ENCODE measurements at places on chromosomes 2 and 18.

- ATAC-seq, result no peak
These were observed 26.4 kb downstream of the KLHL23 start for GRCh38 chr2:169759987-169760386.

- ATAC-seq, result peak; percentile 42
These were observed 710.4 kb upstream of the PIK3C3 start for GRCh38 chr18:41244591-41245037.

DNA sequence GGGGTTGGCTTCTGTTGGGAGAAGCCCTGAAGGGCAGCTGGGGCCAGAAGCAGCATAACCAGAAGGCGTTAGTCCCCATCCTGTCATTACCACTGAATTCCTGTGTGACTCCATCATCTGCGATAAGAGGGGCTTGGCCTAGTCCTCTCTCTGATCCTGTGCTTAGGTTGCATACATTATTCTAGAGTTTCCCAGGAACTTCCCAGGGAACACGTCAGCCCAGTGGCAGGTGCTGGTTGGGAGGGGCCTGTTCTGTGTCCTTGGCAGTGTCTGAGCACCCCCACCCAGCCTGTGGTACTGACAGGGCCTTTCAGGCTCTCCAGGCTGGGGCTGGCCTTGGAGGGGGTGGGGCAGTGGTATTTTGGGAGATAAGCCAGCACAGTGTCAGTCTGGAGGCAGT is 4.5 kb upstream of the TOGARAM2 start:
- ATAC-seq, result no peak

GRCh38 chr2:154446324-154446723 is 252.2 kb upstream of the KCNJ3 start:
- no peak for ATAC-seq

DNA sequence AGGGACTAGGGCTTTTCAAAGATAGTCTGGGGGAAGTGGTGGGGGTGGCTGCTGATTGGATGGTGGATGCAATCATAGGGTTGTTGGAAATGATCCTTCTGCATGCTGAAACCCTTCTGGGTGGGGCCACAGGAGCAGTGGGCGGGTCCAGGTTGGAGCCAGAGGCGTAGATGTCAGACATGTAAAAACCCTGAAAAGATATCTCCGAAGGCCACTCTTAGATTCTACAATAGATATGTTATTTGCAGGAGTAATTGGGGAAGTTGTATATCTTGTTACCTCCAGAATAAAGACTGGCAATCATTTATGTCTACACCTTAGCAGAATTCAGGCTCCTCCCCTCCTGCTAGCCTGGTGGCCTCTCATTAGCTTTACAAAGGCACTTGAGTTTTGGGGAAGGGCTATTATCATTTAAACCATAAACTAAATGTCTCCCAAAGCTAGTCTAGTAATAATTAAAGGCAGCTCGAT is 8.2 kb upstream of the FAM98A start:
- ATAC-seq, result no peak

DNA sequence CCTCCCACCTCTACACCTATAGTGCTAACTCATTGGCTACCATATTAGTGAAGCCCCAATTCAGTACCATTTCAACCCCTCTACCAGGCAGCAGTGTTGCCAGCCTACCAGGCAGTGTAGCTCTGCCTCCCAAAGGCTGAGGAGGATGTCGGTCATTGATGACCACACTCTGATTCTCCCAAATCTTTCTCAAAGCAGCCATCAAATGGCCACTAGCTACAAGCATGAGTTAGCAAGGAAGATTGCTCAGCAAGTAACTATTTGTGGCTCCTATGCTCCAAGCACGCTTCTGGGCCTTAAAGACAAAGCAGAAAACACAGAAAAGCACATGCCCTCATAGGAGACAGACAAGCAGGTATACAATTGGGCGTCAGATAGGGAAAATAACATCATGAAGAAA is 42.7 kb upstream of the AFF3 start:
- no peak for ATAC-seq

DNA sequence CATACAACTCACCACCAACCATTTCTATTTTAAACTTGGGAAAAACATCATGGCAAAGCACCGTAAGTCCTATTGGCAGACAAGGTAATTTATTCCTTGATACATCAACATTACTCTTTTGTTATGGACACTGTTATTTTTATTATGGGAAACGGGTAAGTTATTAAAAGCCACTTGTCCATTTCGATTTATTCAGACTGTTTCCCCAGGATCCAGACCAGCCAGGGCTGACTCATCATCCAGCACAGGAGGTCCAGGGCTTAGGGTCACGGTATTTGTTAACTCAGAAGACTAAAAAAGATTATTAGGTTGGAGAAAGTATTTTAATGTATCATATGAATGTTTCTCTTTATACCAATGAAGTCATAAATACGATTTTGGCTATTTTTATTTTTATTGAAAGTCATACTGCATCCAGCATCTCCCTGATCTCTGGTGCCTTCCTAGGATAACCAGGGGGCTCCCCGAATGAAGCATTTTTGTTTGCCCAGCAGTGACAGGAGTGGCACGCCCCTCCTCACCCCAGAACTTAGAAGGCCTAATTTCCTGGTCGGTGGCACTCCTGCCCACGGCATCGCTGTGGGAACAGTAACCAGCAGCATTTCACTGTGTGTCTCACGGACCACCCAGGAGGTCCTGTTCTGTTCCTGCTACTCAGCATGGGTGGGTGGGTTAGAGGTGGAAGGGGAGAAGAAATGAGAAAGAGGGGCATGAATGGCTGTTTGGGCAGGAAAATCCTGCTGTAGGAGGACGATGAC is 446.1 kb downstream of the EIPR1 start:
- ATAC-seq, result peak; percentile 58

- peak; percentile 35 for ATAC-seq
These were observed 37.2 kb downstream of the CREG2 start for GRCh38 chr2:101349893-101350662.

- ATAC-seq, result no peak
These were observed 8.7 kb upstream of the TXNDC2 start for GRCh38 chr18:9876867-9877654.

- ATAC-seq, result no peak
These were observed 160.2 kb downstream of the FBXO15 start for GRCh38 chr18:73987247-73987980.

DNA sequence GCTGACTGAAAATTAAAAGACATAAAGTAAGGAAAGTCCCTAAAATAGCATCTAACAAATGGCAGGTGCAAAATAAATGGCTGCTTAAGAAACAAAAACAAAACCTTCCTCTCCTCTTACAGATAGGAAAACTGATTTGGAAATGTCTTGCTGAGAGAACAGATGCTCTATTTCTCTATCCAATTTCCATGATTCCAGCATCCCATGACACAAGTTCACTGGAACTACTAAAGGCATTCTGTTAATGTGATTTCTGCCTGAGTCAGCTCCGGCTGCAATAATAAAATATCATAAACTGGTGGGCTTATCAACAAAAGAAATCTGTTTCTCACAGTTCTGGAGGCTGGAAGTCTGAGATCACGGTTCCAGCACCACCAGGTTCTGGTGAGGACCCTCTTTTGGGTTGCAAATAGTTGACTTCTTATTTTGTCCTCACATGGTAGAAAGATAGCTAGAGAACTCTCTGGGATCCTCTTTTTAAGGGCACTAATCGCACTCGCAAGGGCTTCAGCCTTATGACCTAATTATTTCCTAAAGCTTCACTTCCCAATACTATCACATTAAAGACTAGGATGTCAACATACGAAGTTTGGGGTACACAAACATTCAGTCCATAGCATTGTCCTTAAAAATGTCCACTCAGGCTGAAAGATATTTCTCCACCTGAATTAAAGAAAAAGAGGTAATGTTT is 78.2 kb upstream of the GALNT3 start:
- no peak for ATAC-seq

DNA sequence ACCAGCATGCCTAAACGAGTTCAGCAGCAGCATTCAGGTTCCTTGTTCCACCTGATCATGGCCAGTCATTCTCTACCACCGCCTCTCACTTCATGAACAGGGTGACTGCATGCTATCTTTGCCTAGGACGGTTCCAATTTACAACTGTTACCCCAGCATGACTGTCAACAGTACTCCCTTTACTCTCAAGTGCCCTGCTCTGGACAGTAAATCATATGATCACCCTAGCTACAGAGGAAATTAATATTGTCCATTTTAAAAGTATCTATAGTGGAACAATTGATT is 25.7 kb downstream of the MGAT4A start:
- ATAC-seq, result no peak

- ATAC-seq, result peak; percentile 36
These were observed 580 bp downstream of the NEDD4L start for GRCh38 chr18:58044370-58045241.

- no peak for ATAC-seq
These were observed 417.9 kb downstream of the PID1 start for GRCh38 chr2:228853151-228853550.

GRCh38 chr18:26460449-26461091 is 87.8 kb downstream of the KCTD1 start:
- ATAC-seq, result no peak

- no peak for ATAC-seq
These were observed 2.2 kb downstream of the ITM2C start for GRCh38 chr2:230866756-230867523.

- no peak for ATAC-seq
These were observed 1.1 kb downstream of the LDLRAD4 start for GRCh38 chr18:13219593-13220159.

- no peak for ATAC-seq
These were observed 59.2 kb downstream of the SGPP2 start for GRCh38 chr2:222483513-222484039.

DNA sequence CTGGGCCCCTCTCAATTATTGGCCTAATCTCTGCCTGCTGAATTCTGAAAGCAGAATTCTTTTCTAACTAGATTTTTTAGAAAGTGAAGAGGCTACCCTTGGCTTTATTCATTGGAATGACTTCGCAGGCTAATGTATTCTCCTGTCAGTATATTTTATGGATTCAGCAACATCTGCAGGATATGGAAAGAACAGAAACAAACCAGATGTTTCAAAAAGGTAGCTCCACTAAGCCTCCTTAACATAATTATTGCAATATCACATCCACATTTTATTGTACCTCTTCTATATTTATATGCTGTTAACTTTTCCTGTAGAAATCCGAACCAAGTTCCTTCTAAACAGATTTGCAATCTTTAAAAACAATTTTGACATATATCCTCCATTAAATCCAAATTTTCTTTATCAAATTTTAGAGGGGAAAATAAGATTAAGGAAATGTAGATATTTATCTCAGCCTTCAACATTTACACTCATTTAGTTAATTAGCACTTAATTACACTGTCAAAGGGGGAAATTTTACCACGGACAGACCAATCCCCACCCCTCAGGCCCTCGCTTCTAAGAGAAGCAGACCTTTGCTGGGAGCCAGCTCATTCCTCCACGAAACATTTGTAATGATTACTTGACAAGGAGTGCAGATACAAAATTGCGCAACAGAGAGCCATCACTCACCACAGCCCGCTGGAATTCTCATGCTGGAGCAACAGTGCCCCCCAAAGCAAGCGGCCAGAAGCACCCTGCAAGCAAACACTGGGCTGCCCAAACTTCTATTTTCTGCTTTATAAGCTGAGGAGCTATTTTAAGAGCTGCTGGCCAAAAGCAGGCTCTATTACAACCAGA is 253.4 kb downstream of the ETAA1 start:
- peak; percentile 96 for ATAC-seq

DNA sequence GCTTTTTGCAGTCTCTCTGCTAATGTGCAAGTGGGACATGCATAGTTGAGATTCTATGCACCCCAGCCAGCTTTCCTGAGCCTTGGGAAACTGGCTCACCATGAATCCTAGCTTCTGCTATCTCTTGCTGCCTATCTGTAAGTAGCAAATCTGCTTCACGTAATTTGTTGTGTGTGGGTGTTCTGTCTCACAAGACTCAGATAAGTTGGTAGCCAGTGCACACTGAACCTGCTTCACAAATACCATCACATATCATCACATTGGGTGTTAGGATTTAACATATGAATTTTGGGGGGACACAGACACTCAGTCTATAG is 13.9 kb upstream of the VRK2 start:
- no peak for ATAC-seq

GRCh38 chr18:32442575-32442974 is 28.1 kb downstream of the GAREM1 start:
- no peak for ATAC-seq

GRCh38 chr2:10844097-10844496 is 31.5 kb upstream of the PDIA6 start:
- ATAC-seq, result peak; percentile 84

DNA sequence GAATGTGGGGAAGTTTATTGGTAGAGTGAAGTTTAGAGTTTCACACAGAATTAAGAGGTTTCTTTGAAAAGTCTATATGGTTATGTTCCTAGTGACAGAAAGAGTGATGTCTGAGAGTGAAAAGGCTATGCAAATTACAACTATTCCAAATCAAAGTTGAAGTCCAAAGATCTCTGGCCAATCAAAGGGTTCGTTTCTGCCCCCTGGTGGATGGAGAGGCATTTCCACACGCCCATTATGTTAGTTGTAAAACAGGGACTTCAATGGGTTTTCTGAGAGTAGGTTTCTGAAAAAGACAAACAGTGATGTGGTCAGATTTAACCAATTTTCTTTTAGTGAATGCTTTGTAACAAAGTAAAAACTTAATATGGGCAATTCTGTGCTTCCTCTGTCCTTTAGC is 441.5 kb upstream of the POU3F3 start:
- no peak for ATAC-seq

GRCh38 chr2:112541315-112542122 is 746 bp upstream of the POLR1B start:
- ATAC-seq, result peak; percentile 85

DNA sequence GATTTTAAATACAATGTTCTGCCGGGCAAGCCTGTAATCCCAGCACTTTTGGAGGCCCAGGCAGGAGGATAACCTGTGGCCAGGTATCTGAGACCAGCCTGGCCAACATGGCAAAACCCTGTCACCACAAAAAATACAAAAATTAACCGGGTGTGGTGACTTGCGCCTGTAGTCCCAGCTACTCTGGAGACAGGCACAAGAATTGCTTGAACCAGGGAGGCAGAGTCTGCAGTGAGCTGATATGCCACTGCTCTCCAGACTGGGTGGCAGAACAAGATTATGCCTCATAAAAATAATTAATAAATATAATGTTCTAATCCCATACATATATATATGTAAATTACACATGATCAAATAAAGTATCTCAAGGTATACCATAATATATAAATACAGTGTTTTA is 119.3 kb downstream of the C2orf74 start:
- no peak for ATAC-seq

GRCh38 chr2:222319586-222320435 is 21.0 kb upstream of the PAX3 start:
- peak; percentile 64 for ATAC-seq
